CD4-positive, alpha-beta memory T cell (primary cell): ENCODE measurements at places on chromosomes 3 and 15. TPM values are rescaled to one million over a fixed set of nuclear protein-coding genes. Genes with fewer than 3 reads are reported as not detected.

Gene ENTPD3
- total RNA-seq, result not detected

Gene GPR176
- total RNA-seq, result not detected

Gene PAQR5
- not detected for total RNA-seq

Gene GALNT15
- not detected for total RNA-seq

Gene SCAANT1
- total RNA-seq, result not detected

Gene PIERCE2
- not detected for total RNA-seq

Gene PATL2
- total RNA-seq, result 62.1 TPM

Gene CFAP100
- not detected for total RNA-seq

Gene TLR9
- total RNA-seq, result 3.0 TPM

Gene IL16
- total RNA-seq, result 400 TPM

DNA sequence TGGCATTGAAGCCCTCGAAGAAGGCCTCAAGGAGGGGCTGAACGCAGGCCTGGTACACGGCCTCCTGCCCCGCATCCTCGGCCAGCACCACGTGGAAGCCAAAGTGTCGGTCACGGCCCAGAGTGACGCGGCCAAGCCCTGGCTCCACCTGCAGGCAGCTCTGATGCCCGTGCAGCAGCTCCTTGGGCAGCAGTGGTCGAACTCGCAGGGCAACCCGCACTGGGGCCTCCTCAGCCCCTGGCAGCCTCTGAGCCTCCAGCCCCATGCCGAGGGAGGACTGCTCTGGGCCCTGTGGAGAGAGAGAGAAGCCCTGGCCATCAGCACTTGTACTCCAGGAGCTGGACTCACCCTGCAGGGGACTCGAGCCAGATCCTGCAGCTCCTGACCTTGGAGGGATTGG, 2.6 kb downstream of the KIF7 start:
- H3K36me3 ChIP-seq, result no peaks in the 10 kb centered on the region
- DNase-seq, result no peak
- no peak overlapping the region for H3K4me3 ChIP-seq
- no peak overlapping the region for H3K27ac ChIP-seq
- H3K4me1 ChIP-seq, result peaks cover 5% of the 10 kb centered on the region

DNA sequence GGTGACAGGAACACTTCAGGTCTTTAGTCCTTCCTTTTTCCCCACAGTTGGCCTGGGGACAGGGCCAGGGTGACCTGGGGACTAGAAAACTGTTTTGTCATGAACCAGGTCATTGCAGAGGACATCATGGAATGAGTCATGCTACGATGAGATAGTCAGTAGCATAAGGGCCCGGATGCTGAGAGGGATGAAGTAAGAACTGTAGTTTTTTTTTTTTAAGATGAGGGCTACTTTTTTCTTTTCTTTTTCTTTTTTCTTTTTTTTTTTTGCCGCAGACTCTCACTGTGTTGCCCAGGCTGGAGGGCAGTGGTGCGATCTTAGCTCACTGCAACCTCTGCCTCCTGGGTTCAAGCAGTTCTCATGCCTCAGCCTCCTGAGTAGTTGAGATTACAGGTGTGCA, 8.0 kb downstream of the MAP2K5 start:
- no peak overlapping the region for H3K4me3 ChIP-seq
- peaks cover 10% of the 10 kb centered on the region for H3K4me1 ChIP-seq
- DNase-seq, result no peak

- H3K4me1 ChIP-seq, result no peaks in the 10 kb centered on the region
- no peak for DNase-seq
- H3K27me3 ChIP-seq, result no peaks in the 10 kb centered on the region
These were observed 66.1 kb upstream of the MEX3B start for GRCh38 chr15:82111918-82112317.

DNA sequence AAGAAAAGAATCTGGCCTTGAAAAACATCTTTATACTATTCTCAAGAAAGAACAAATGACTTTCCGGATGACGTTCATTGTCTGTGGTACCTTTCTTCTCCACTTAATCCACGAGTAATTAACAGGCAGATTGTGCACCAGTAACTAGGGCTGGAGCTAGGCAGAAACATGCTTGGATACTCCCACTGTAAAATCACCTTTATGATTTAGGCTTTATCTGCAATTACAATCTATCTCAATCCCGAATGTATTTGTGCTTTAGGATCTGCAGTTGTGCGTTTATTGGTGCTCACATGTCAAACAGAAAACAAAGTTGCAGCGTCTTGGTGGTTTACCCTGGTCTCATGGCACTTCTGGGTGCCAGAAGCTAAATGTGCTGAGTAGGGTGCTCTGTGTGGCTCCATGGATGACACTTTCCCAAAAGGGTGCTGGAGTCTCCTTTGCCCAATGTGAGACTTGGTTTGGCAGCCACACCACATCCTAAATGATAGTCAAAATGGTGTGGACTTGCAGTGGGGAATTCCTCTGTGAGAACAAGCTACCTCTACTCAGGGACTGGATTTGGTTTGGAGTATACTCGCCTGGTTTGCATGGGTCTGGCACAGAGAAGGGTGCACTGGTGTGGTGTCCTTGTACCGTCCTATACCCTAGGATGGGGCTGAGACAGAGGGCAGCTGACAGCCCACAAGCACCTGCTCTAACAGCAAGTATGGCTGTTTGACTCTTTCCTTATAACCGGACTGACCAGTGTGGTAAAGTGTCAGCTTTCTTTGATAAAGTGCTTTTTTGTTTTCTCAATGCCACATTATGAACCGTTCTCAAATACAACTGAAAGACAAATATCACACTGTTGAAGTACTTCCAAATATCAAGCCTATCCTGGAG, 7.7 kb downstream of the SERP1 start:
- H3K27me3 ChIP-seq, result no peaks in the 10 kb centered on the region
- no peak for DNase-seq
- H3K4me3 ChIP-seq, result no peak overlapping the region
- H3K27ac ChIP-seq, result no peak overlapping the region
- peaks cover 21% of the 10 kb centered on the region for H3K4me1 ChIP-seq

GRCh38 chr3:184334470-184335158, 2.8 kb upstream of the FAM131A start:
- peak overlapping the region; percentile 92 for H3K27ac ChIP-seq
- peak; percentile 42 for DNase-seq
- no peaks in the 10 kb centered on the region for H3K27me3 ChIP-seq
- peaks cover 31% of the 10 kb centered on the region for H3K36me3 ChIP-seq
- no peak overlapping the region for H3K4me3 ChIP-seq

- no peak overlapping the region for H3K4me3 ChIP-seq
- H3K36me3 ChIP-seq, result no peaks in the 10 kb centered on the region
- peak; percentile 68 for DNase-seq
- peak overlapping the region; percentile 21 for H3K27ac ChIP-seq
- no peaks in the 10 kb centered on the region for H3K27me3 ChIP-seq
These were observed 11.3 kb upstream of the C3orf52 start for GRCh38 chr3:112074616-112075497.

- H3K4me1 ChIP-seq, result no peaks in the 10 kb centered on the region
- H3K27me3 ChIP-seq, result no peaks in the 10 kb centered on the region
- H3K36me3 ChIP-seq, result no peaks in the 10 kb centered on the region
- H3K4me3 ChIP-seq, result no peak overlapping the region
- no peak overlapping the region for H3K27ac ChIP-seq
These were observed 240.0 kb upstream of the CFAP20DC start for GRCh38 chr3:59289831-59290230.

DNA sequence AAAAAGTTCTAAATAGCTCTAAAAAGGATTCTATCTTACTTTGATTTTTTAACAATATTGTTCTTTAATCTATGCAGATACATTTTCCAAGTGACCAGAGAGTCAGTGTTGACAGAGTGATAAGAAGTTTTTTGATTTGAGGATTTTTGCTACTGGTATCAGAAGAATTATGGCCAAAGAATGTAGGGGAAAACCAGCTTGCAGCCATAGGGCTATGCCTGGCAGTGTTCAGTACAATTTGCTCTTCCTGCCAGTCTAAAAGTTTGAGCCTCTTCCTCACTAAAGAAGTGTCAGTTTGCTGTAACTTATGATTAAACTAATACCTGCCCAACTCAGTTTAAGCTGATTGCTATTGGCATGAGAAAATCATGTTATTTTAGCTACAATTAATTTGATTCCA, 35.3 kb upstream of the FSIP1 start:
- no peak for DNase-seq
- no peak overlapping the region for H3K27ac ChIP-seq
- H3K27me3 ChIP-seq, result no peaks in the 10 kb centered on the region

DNA sequence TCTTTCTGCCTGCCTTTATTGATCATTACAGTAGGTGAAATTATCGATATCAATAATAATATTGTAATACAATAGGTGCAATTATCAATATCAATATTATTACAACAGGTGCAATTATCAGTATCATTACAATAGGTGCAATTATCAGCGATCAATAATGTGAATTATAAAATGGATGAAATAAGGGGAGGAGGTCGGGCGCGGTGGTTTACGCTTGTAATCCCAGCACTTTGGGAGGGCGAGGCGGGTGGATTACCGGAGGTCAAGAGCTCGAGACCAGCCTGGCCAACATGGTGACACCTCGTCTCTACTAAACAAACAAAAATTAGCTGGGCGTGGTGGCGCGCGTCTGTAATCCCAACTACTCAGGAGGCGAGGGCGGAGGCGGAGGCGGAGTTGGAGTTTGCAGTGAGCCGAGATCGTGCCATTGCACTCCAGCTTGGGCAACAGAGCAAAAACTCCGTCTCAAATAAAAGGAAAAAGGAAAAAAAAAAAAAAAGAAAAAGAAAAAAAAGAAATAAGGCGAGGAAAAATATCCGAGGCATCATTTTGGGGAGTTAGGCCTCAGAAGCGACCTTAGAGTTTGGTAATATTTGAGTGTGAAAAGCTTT, 611 bp upstream of the BNIP2 start:
- peak; percentile 62 for DNase-seq
- peak overlapping the region; percentile 94 for H3K4me3 ChIP-seq
- peak overlapping the region; percentile 100 for H3K27ac ChIP-seq

GRCh38 chr15:92523176-92523575, 129.5 kb downstream of the ST8SIA2 start:
- no peaks in the 10 kb centered on the region for H3K27me3 ChIP-seq
- H3K4me3 ChIP-seq, result no peak overlapping the region
- H3K4me1 ChIP-seq, result no peaks in the 10 kb centered on the region
- DNase-seq, result no peak
- no peak overlapping the region for H3K27ac ChIP-seq

- H3K36me3 ChIP-seq, result no peaks in the 10 kb centered on the region
- H3K4me3 ChIP-seq, result no peak overlapping the region
- no peaks in the 10 kb centered on the region for H3K27me3 ChIP-seq
These were observed 100.6 kb downstream of the LPP start for GRCh38 chr3:188254520-188255070.

DNA sequence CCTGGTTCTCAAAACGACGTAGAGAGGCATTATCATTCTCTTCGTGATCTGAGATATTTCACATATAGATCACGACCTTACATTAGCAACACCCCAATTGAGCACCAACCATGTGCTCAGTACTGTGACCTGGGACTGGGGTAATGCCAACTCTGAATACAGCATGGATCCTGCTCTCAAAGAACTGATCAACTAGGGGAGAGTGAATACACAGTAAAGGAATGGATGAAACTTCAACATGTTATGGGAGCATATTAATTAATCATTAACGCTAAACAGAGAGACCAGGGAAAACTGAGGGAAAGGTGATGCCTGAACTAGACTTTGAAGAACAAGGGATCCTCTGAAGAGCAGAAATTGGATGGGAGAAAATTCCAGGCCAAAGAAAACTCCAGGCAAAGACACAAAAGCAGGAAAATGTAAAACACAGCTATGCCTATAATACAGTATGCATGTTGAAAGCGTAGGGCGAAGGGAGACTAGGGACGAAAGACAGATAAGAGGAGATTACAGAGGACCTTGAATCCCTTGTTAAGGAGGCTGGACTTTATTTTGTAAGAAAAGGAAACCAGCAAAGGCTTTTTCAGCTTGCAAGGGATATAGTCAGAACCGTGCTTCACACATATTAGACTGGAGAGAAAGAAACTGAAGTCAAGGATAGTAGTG, 105.7 kb downstream of the ANO10 start:
- H3K4me1 ChIP-seq, result no peaks in the 10 kb centered on the region
- H3K4me3 ChIP-seq, result no peak overlapping the region
- H3K27me3 ChIP-seq, result no peaks in the 10 kb centered on the region
- H3K36me3 ChIP-seq, result no peaks in the 10 kb centered on the region
- DNase-seq, result no peak

DNA sequence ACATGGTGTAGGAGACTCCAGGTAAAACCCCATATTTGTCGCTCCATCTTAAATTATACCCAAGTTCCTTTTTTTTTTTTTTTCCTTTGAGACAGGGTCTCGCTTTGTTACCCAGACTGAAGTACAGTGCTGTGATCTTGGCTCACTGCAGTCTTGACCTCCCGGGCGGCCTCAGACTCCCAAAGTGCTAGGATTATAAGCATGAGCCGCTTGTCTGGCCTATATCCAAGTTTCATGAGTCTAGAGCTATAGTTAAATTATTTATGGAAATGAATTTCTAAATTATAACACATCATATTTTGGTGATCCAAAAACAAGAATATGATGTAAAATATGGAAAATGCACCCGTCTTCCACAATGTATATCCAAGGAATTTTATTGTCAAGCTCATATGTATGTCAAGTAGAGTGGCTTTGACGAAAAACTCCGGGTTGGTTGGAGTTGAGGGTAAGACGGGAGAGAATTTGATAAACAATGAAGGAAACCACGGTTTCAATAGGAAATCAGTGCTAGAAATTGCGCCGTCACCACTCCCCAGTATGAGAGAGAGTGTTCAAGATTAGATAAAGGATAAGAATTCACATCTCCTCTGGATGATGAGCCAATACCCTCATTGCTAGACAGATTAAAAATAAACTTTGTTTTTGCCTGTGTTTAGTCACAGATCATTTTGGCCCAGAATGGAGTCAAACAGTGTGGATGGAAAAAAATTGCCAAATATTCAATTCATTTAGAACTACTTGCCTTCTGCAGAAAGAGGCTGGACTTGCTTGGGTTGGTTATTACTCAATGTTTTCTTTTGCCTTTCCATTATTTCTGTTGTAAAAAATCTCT, 209.2 kb upstream of the NR2F2 start:
- no peak for DNase-seq
- no peaks in the 10 kb centered on the region for H3K27me3 ChIP-seq
- H3K4me3 ChIP-seq, result no peak overlapping the region
- no peaks in the 10 kb centered on the region for H3K4me1 ChIP-seq

- no peak for DNase-seq
- no peaks in the 10 kb centered on the region for H3K36me3 ChIP-seq
- H3K27ac ChIP-seq, result no peak overlapping the region
- H3K4me1 ChIP-seq, result peaks cover 2% of the 10 kb centered on the region
- H3K27me3 ChIP-seq, result no peaks in the 10 kb centered on the region
- H3K4me3 ChIP-seq, result no peak overlapping the region
These were observed 260.5 kb upstream of the ZPLD1 start for GRCh38 chr3:102174312-102174712.

GRCh38 chr15:24956111-24956838, 1.5 kb downstream of the SNRPN start:
- DNase-seq, result peak; percentile 66
- H3K4me3 ChIP-seq, result peak overlapping the region; percentile 7
- H3K27ac ChIP-seq, result peak overlapping the region; percentile 87

- H3K36me3 ChIP-seq, result no peaks in the 10 kb centered on the region
- peak overlapping the region; percentile 2 for H3K4me3 ChIP-seq
- H3K4me1 ChIP-seq, result peaks cover 36% of the 10 kb centered on the region
- peak overlapping the region; percentile 54 for H3K27ac ChIP-seq
These were observed 2.6 kb upstream of the ZSCAN2 start for GRCh38 chr15:84598250-84598649.
